ENCODE measurements at places on chromosomes 1 and 21.
A peak's percentile ranks its signal among the peaks of the same experiment; 100 is the strongest.

DNA sequence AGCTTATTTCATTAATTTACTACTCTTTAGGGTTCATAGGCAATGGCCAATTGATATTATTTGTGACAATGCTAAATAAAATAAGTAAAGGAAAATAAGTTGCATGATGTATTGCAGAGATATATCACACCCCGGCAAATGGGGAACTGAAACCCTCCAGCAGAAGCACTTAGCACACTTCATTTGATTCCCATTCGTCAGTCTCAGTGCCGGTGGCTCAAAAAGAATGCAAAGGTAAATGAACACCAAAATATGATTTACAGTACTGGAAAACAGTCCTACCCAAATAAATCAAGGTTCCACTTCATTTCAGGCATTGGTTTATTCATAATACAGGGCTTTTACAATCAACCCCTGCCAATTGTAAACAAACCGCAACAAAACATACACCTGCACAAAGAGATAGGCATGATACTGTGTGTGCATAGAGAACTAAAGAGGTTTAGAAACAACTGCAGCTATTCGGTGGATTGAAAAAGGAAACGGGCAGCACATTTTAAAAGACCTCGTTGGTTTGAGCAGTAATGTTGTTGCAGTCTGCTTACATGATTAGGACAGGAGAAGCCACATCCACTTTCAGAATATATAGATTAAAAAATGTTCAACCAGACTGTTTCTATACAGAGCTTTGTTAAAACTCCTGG is 1019.2 kb downstream of the TTLL7 start:
- no peak for DNase-seq

- DNase-seq: no peak
Observed at GRCh38 chr1:167517535-167518330, 596 bp downstream of the CD247 start.

DNA sequence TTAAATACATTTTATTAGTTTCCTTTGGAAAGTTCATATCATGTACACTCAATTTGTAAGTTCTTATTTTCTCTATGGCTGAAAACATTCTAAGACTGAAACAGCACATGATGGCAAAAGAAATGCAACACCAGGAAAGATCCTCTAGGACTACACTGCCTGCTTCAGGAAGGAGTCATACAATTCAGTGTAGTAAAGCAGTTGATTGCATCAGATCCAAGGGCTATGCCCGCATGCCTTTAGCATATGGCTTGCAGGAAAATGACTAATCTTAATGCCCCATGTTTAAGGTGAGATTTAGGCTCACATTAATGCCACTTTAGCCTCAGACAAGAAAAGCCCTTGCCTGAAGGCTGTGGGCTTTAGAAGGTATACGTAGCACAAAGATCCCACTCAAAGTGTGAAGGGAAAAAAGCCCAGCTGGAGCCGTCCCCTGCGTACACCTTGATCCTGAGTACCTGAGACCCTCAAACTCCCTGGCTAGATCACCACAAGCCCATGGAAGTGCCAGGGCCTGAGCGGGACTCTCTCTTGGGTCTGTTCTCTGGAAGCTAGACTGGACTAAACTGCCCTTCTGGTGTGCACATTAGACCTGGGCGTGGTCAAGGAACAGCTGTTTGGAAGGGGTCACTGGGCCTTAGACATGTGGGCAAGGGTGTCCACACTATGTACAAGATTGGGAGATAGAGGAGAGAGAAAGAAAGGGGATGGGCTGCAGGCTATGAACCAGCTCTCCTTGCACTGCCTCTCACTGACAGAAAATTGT is 52.9 kb downstream of the ESRRG start:
- peak; percentile 1 for DNase-seq

DNA sequence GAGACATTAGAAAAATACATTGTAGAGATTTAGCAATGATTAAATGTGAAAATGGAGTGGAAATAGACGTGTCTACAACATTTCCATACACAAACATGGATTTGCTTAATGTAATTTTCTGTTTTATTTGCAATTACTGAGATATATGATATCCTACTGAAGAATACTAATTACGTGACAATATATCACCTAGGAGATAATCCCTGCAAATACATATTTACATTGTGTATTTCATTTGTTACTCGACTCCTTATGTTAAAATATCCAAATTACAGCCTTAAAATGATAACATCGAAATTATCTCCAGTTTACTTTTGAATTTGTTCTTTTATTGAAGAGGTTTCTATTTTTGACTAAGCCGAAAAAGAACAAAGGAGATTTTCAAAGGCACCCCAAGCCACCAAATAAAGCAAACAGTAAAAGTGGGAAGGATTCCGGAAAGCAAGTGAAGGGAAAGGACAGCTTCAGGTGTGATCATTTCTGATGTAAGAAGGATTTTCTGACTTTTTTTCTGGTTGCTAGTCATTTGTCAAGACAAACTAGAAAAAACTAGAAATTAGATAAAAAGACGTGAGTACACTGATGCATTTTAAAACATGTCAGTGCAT is 7.9 kb downstream of the LHX4 start:
- no peak for DNase-seq

DNA sequence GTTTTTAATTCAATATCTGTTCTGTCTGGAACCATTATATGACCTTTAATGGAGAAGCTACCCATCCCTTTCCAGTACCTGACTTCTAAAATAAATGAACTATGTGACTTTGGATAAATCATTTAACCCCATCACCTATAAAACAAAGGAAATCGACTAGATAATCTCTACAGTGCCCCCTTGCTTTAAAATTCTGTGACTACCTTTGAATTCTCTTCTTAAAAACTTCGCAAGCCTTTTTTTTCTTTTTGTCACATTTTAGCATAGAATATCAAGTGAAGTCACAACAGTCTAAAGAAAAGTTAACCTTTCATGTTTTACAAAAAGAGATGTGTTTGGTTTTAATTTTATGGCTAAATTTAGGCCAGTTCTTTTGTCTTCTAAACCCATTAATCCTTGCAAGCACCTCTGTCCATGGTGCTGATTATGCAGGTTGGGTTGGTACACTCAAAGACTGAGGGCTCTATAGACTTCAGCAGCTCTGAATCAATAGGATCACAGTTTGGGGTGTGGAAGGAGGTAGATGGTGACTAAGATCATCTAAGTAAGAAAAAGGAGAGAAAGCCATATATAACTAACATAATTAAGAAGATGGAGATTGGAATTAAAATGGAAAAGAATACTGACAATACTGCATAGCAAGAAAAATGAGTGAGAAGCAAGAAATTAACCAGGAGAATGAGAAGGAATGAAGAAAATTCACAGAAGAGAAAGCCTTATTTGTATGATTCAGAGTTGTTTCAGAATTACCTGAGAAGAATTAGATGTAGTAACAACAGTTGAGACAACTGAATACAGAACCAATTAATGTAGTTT is 59.2 kb downstream of the TBX15 start:
- no peak for DNase-seq

- no peak for DNase-seq
Observed at GRCh38 chr21:44533121-44533890, 6.7 kb downstream of the KRTAP10-1 start.

DNA sequence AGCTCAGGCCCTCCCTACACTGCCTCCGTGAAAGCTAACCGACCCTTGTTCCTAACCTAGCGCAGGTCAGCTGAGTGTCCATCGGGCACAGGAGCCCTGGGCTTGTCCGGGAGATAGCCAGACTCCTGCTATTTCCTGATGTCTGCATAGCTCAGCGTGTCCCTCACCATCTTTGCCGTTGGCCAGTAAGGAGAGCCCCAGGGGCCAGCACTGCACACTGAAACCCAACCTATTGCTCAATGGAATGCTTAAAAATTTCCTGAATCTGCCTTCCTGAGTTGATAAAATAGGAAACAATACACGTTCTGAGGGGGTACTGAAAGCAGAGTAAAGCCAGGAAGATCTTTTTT is 2.2 kb downstream of the RUNX1 start:
- DNase-seq: no peak

DNA sequence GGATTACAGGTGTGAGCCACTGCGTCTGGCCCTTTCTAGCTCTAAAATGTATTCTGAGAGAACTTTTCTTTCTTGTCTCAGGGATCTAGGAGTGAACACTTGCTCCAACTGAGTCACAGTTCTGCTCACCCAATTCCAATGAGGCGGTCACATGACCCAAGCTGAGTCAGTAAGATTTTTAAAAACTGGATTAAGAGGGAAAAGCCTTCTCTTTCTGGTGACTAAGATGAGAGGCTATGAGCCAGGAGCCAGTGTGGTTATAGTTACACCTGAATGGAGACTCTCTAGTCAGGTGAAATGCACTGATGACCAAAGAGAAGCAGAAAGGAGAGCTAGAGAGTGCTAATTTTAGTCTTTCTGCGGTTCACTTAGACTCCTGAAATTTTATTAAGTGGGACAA is 9.5 kb upstream of the DEPDC1 start:
- no peak for DNase-seq

GRCh38 chr1:54299037-54299436 is 99.1 kb downstream of the MRPL37 start:
- peak; percentile 23 for DNase-seq

DNA sequence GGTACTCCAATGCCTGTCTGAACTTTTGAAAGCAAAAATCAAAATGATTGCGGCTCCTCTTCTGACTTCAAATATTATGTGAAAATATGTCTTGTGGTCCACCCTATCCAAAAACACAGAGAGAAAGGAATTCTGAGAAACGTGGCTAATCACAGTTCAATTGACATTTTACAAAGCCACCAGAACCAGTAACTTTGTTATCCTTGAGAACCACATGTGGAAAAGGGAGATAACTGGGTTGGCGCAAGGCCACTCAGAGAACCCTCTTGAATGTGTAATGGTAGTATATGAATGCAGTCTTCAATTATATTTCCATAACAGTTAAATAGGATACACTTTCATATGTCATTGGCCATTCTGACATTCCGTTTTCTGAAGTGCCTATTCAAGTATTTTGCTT is 1030.0 kb upstream of the TMPRSS15 start:
- DNase-seq: no peak

DNA sequence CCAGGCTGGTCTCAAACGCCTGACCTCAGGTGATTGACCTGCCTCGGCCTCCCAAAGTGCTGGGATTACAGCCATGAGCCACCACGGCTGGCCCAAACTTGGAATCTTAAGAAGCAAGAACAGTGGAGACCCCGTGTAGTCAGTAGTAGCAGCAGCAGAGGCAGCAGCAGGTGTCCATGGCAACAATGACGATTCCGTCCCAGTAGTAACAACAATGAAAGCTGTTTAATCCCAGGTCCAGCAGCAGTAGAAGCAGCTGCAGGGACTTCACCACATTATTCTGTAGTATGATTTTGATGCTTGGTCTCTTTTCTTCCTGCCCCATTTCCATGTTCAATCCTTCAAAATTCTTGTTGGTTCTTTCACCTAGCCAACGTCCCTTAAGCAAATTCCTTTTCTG is 69.6 kb upstream of the KCTD3 start:
- no peak for DNase-seq

DNA sequence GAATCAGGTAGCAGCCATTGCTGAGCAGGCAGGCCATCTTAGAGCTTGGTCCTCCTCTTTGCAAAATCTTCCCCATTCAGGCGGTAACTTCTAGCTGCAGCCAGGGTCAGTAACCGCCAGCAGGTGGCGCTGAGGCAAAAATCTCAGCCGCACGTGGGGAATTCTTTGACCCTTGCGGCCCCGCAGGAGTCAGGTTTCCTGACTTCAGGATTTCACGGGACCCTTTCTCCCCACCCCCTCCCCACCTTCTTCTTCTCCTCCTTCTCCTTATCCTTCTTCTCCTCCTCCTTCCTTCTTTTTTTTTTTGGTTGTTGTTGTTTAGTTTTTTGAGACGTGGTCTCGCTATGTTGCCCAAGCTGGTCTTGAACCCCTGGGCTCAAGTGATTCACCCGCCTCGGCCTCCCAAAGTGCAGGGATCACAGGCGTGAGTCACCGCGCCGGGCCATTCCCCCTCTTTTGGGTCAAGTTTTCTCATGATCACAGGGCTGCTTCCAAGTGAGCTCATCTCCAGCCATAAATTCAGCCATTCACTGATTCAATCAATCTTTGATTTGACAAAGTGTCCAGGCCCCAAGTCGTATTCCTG is 33.4 kb upstream of the TENT5B start:
- peak; percentile 66 for DNase-seq

DNA sequence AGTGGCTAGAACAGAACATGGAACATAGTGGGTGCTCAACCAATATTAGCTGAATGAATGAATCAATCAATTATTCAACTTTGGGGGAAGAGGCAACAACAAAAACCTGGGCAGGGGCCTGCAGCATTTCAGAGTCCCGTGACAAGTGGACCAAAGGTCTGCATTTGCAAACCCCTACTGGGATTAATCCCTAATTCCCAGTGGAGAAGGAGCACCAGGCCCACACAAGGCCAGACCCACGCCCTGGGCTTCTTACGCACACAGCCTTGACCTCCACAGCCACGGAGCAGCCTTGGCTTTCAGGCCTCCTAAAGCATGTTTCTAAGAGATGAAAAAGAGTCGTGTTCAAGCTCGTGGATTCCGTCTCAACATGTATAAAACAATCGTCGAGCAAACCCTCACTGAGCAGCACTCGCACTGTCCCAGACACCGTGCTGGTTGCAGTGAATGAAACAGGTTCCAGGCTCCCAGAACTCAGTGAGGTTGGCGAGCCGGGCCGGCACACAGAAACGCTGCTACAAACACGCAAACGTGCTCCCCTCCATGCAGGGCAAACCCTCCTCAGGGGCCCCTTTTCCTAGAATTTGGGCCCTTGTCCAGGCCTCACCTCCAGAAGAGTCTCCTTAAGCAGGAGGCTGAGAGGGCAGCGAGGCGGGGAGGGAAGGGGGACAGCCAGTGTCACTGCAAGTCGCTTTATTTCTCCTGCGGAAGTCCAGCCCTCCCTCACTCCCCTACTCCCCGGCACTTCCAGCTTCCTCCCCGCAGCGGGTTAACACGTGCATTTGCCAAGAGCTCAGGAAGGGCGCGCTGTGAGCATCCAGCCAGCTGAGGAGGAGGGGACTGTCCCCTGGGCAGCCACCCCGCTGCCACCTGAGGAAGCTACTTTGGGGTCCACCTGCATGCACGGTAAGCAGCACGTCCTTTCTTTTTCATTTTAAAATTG is 556.4 kb downstream of the KIF26B start:
- DNase-seq: no peak

DNA sequence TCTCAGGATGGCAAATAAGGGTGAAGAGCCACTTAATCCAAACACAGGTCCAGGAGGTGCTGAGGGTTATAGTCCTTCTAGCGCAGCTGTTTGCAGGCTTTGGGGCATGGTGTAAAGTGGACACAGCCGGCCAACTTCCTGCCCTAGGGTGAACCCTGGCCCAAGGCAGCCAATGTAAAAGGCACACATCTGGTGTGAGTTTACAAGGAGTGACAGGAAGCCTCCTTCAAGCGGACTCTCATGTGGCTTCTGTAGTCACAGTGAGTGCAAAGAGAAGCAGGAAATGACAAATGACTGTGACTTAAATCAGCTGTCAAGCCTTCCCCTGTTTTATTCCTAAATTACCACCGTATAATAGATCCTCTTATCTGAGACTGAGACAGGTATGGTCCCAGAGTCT is 213.0 kb downstream of the CRB1 start:
- DNase-seq: no peak

Data from A549 (cell line).